ENCODE measurements at places on chromosomes 2 and 18. TPM values are rescaled to one million over a fixed set of nuclear protein-coding genes. Genes with fewer than 3 reads are reported as not detected.
A peak's percentile ranks its signal among the peaks of the same experiment; 100 is the strongest.

DNA sequence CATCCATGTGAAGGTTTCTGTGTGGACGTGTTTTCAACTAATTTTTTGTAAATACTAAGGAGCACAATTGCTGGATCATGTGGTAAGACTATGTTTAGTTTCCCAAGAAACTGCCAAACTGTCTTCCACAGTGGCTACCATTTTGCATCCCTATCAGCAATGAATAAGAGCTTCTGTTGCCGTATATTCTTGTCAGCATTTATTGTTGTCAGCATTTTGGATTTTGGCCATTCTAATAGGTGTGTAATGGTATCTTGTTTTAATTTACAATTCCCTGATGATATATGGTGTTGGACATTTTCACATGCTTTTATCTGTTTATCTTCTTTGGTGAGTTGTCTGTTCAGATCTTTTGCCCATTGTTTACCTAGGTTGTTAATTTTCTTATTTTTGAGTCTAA is 34.5 kb downstream of the SCRN3 start:
- peaks cover 6% of the 10 kb centered on the region for H3K36me3 ChIP-seq
- H3K27ac ChIP-seq: no peak overlapping the region
- no peak overlapping the region for H3K4me3 ChIP-seq
- no peaks in the 10 kb centered on the region for H3K4me1 ChIP-seq
- no peak for DNase-seq
- no peaks in the 10 kb centered on the region for H3K27me3 ChIP-seq

PSMA8 gene
- 0.20 TPM for total RNA-seq

- no peaks in the 10 kb centered on the region for H3K4me1 ChIP-seq
- H3K27me3 ChIP-seq: no peaks in the 10 kb centered on the region
- no peak for DNase-seq
- no peaks in the 10 kb centered on the region for H3K36me3 ChIP-seq
These were observed 652.0 kb downstream of the DCC start for GRCh38 chr18:52992041-52992440.

ZDBF2 gene
- total RNA-seq: 26.1 TPM

DNA sequence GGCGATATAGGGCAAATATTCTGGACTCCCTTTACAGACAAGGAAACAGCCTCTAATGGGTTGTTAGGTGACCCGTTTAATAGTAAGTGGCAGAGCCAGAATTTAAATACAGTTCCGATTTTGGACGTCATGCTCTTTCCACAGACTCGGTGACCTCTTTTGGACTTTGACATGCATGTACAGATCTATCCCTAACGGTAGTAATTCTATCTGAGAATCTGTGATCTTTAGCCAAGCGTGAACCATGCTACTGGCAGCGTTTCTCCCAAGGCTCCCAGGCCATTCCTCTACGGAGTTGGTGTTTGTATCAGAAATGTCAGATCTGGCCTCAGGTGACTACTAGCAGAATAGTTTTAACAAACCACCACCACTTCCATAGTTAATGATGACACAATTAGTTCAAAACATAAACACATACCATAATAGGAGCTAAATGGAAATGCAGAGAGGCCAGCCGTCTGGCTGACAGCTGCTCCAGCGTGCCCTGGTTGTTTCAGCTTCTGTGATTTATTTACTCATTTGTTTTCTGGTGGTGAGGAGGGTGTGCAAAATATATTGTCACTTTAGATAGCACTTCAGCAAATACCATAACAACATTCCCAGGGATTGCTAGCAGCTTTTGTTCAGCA is 304.6 kb upstream of the LYPD1 start:
- no peak overlapping the region for H3K27ac ChIP-seq
- no peak for DNase-seq
- no peak overlapping the region for H3K4me3 ChIP-seq
- H3K36me3 ChIP-seq: no peaks in the 10 kb centered on the region

- H3K27me3 ChIP-seq: no peaks in the 10 kb centered on the region
- H3K4me3 ChIP-seq: no peak overlapping the region
- peak; percentile 49 for DNase-seq
- peaks cover 94% of the 10 kb centered on the region for H3K36me3 ChIP-seq
- H3K27ac ChIP-seq: peak overlapping the region; percentile 45
- H3K4me1 ChIP-seq: peaks cover 46% of the 10 kb centered on the region
These were observed 42.2 kb downstream of the BIN1 start for GRCh38 chr2:127064642-127065250.
